ENCODE measurements at places on chromosomes 11 and 22.
A peak's percentile ranks its signal among the peaks of the same experiment; 100 is the strongest.

DNA sequence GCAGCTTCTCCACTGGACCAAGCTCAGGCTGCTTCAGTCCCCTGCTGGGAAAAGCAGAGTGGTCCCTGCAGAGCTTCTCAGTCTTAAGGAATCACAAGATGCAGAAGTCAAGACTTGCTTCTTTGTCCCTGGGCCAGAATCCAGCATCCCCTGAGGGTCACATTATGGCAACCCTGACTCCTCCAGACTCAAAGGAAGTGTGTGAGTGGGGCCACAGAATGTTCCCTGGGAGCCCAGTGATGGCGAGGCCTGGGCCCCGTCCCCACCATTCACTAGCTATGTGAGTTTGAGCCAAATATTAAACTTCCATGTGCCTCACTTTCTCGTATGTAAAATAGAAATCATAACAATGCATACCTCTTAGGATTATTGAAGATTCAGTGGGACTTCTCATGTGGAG is 122.2 kb upstream of the NCAM1 start:
- no peak for DNase-seq

DNA sequence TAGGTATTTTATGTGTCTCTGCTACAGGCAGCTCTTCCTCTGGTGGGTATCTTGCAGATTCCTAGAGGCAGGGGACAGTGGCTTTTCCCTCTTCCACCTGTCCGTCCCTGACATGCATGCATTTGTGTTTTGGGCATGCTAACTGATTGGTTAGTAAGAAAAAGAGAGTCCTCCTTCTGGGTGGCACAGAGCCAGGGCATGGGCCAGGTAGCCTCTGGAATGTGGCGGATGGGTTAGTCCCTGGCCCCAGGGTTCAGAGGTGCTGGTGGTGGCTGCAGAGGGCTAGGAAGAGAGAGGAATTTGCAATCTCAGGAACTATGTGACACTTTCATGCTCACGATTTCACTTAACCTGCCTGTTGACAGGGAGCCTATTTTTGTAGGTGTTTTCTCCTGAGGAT is 5.8 kb upstream of the MS4A15 start:
- DNase-seq: no peak

GRCh38 chr22:45310977-45311531 is 1.3 kb downstream of the FAM118A start:
- no peak for DNase-seq

DNA sequence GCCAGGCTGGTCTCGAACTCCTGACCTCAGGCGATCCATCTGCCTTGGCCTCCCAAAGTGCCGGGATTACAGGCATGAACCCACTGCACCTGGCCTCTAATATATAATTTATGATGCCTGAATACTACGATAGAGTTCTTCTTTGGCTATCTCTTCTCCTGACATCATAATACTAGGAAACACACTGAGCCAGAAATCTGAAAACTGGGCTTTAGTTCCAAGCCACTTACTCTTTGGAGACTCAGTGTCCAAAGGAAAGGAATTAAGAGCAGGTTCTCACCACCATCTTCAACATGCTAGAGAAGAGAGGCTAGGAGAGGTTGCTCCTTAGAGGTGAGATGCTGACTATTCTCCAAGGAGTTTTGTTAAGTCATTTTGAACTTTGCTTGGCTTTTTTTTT is 52.4 kb downstream of the UBASH3B start:
- no peak for DNase-seq

DNA sequence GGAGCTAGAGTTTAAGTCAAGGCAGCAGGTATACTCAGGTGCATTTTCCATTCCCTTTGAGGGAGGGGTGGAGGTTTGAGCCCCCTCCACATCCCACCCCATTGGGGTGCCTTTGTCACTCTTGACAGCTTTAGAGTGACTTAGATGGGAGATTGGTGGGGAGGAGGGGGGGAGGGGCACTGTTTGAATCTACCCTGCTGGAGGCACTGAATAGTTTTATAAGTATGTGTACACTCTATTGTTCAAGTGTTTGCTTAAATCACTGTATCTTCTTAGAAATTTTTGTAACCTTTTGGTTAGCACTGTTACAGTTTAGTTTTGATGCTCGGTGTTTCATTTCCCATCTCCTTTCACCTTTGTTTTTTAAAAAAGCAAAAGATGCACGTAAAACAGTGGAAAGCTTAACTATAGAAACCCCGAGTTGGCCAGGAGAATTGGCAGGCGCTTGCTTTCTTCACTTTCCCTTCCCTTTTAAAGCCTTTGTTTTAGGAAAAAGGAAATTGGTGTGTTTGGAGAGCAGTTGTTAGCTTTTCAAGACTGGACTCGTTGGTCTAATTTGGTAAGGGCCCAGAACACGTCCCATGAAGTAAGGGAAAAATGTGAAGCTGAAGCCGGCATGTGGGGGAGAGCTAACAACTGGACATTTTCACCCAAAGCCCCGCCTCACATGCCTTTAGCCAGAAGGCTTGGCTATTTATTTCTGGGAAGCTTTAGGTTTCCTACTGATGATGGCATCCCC is 42.8 kb downstream of the TNRC6B start:
- peak; percentile 15 for DNase-seq

DNA sequence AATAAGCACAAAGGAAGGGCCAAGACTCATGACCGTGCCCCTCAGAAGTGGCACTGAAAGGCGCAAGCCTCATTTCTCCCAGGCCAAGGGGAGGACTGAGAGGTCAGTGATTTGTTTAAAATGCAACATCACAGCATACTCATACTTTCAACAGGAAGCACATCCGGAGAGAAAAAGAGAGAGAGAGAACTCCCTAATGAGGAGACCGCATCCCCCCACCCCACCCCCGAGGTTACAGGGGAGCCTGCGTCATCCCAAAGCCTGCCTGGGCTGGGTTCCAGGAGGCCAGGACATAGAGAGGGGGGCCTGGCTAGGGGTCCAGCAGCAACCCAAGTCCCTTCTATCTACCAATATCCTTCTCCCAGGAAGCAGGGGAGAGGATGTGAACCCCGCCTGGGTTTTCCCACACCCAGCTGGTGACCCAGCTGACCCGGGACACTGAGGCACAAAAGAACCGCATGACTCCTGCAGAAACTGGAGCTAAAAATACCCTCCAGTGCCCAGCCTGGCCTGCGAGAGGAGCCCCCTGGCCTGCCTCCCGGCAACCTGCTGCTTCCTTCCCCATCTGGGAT is 3.8 kb downstream of the CSNK1E start:
- no peak for DNase-seq

DNA sequence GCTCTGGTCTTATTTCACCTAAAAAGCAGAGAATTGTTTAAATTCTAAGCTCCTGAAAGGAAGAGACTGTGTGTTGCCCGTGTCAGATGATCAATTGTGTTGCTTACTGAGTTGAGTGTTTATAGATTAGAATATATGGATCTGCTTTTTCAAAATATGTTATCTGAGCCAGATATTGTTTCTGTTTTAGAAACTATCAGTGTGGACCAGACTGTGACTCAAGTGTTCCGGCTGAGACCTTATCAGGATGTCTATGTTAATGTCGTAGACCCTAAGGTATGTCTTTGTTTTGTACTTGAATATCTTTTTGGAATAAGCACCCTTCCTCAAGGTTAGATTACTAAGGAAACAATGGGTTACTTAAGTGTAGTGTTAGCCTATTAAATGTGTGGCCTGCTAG is 11.0 kb downstream of the DEPDC5 start:
- DNase-seq: no peak

DNA sequence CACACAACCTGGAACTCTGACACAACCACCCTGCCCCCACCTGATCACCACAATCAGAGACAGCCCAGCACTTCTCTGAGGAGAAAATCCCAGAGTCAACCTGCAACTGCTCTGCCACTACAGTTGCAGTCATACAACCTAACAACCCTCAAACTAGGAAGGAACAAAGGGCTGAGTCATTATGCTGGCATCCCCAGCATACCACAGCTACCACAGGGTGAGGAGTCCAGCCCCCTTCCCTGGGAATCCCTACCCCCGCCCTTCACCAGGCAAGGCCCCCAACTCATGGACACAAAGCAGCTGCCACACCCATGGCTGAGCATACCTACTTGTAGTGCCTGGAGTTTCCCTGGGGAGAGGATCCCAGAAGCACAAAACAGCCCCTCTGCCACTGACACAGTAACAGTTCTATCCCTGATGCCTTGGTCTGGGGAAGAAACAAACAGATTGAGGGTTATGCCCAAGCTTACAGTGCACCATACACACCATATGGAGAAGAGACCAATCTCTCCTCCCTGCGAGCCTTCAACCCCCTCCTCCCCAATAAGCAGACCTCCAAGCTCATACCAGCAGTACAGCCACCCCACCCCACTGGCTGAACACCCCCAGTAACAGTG is 68.5 kb upstream of the C11orf58 start:
- DNase-seq: no peak

DNA sequence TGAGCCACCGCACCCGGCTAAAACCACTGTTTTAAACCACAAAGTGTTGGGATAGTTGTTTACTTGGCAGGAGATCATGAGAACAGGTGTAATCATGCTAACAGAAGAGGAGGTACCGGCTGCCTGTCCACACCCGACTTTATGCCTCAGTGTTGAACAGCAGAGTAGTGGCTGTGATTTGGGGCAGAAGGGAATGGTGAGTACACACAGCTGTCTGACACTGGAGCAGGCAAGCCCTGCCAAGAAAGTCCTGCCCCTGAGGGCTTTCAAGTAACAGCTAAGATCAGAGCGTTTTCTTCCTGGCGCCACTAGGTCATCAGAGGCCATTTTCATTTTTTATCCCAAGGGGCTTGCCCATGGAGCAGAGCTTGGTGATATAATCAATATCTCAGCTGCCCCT is 8.1 kb downstream of the CDKN1C start:
- no peak for DNase-seq

GRCh38 chr22:22507743-22508273 is 734 bp downstream of the ZNF280B start:
- DNase-seq: no peak

DNA sequence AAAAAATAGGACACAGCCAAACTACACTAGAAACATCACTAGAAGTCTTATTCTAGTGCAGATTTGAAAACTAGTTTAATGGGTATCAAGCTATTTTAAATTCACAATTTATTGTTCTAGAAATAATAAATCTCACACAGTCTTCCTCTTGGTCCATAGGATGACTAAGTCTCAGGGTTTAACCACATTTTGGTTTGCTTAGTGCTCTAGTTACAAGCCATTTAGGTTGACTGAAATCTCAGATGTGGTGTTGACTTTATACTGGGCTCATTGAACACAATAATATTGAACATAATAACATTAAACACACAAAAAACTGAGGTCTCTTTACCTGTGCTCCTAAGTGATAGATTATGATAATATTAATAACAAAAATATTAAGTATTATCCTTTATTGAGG is 760.3 kb upstream of the CCDC179 start:
- no peak for DNase-seq

DNA sequence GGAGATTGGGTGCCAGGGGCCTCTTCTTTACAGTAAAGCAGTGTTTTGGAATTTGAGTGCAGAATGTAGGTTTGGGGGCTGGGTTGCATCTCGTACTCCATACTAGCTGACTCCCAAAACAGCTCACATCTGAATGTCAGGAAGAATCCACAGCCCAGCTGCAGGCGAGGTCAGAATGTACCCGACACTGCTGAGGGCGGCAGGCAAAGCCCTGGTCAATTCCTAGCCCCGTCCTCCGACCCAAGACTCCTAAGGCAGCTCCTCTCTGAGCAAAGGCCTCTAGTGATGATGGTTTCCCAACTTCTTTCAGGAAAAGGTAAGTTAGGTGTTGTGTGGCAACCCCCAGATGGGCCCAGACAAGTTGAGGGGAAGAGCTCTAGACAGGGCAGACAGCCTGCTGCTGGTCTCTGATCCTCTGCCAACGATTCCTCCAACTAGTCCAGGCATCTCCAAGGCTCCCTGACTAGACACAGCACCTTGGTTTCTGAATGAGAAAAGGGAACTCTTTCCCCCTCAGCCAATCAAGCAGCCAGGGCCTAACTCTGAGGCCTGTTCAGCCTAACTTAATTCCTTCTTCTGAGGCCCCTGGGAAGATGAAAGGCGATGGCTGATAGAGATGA is 8.6 kb downstream of the LARGE2 start:
- DNase-seq: no peak

GRCh38 chr11:118406599-118407166 is 5.3 kb downstream of the ATP5MG start:
- peak; percentile 27 for DNase-seq

DNA sequence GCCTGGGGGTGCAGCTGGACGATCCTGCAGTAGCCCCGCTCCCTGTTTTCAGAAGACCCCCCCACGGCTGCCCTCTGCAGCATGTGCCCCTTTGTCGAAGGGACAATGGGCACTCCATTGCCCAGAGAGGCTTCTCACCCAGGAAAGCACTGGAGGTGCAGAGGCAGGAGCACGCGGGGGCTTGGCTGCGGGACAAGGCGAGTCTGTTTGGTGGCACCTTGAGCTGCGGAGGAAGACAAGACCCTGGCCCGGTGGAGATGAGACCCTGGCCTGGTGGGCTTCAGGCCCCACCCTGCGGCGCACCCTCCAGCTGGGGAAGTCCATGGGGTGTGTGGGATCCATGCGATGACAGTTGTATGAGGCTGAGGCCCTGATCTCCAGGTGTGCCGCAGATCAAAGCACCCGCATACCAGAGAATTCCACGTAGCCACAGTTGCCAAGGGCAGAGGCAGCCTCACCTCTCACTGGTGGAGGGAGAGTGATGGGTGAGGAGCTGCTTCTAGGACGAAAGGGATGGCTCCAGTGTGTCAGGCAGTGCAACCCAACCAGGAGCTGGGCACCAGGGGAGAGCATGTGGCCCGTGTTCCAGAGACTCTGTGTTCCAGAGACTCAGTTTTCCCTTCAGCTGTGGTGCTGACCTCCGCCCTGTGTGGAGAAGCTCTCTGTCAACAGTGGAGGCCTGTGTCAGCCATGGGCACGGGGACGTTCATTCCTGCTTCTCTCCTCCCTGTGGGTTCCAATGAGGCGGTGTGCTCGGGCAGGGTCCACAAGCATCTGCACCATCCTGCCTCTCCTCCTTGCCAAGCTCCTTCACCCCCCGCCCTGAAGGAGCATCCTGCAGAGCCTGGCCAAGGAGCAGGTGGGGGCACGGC is 10.0 kb downstream of the TBX1 start:
- no peak for DNase-seq

DNA sequence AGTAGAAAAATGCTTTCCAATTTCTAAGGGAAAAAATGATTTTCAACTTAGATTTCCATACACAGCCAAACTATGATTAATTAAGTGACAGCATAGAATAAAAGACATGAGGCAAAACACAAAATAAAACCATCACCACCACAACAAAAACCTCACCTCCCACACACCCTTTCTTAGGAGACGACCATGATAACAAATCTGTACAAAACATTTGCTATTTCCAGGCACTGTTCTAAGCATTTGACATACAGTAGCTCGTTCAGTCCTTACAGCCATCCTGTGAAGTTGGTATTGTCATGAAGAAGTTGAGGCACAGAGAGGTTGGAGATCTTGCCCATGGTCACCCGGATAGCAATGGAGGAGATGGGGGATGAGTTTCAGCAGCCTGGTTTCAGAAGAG is 8.7 kb downstream of the SPI1 start:
- no peak for DNase-seq
